ENCODE measurements at places on chromosomes 11 and 22.

GRCh38 chr11:19441752-19442553 is 201.2 kb upstream of the E2F8 start:
- DNase-seq = no peak

DNA sequence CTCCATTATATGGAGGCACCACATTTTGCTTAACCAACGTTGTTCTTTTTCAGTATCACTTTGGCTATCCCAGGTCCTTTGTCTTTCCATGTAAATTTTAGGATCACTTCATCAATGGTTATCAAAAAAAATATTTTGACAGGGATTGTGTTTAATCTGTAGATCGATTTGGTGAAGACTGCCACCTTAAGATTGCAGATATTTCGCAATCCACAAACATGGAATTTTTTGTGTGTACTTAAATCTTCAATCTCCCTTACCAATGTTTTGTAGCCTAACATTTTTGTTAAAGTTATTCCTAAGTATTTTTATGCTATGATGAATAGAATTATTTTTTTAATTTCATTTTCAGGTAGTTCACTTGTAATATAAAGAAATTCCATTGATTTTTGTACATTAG is 18.6 kb downstream of the PLAAT5 start:
- DNase-seq = no peak

DNA sequence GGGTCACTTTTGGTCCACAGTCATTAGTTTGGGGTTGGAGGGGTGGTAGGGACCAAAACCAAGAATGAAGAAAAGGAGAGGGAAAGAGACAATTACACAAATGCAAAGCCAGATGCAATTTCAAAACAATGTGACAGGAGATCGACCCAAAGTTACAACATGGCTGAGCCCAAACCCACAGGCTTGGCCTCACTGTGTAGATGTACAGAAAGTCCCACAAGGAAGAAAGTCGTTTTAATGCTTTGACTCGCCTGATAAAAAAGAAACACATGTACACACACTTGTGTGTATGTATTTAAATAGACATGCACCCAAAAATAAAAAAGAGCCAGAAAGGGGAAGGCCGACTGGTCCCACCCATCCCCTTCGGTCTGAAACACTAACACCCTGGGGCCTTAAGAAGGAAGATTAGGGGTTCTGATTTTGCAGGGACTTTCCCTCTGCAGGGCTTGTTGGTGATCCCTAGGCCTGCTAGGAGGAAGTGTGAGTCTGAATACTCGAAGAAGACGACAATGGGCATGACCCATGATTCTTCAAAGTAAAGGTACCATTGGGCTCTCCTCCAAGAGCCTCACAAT is 104.1 kb downstream of the ETS1 start:
- peak; percentile 49 for DNase-seq

GRCh38 chr11:72548463-72548862 is 114.1 kb upstream of the CLPB start:
- no peak for DNase-seq

DNA sequence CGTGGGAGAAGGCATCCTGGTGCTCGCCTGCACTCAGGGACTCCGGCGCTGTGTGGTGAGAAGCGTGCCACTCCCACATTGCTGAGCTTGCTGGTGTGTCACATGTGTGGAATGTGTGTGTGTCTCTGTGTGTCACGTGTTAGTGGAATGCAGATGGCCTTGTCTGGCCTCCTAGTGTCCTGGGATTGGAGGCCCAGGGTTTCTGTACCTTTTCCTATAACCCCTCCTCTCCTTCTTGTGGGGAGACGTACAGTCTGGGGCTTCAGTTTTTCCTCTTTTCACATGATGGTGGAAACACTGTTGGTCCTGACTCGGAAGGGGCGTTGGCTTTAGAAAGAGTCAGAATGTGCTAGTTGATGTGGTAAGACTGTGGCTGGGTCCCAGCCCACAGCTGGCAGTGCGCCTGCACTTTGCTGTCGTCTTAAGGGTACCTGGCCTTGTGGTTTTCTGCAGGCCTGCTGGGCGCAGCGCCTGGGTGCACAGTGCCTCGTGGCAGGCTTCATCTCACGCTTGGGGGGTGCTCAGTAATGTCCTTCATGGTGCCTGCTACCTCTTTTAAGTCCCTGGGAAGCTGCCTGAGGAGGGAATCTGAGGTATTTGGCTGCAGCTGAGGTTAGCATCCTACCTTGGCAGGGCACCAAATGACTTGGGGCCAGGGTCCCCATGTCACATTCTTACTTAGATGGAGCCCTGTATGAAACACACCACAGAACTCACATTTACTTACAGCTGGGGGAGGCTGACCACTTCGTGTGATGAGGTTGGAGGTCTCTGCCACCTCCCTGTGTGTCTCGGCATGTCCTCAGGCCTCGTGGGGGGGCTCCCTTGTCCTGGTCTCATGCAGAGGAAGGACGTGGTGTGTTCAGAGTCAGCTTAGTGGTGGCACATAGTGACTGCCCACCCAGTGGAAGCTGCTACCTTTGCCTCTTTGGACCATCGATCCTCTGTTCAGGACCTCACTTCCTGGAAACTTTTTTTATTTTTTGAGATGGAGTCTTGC is 61.9 kb downstream of the MED15 start:
- no peak for DNase-seq

DNA sequence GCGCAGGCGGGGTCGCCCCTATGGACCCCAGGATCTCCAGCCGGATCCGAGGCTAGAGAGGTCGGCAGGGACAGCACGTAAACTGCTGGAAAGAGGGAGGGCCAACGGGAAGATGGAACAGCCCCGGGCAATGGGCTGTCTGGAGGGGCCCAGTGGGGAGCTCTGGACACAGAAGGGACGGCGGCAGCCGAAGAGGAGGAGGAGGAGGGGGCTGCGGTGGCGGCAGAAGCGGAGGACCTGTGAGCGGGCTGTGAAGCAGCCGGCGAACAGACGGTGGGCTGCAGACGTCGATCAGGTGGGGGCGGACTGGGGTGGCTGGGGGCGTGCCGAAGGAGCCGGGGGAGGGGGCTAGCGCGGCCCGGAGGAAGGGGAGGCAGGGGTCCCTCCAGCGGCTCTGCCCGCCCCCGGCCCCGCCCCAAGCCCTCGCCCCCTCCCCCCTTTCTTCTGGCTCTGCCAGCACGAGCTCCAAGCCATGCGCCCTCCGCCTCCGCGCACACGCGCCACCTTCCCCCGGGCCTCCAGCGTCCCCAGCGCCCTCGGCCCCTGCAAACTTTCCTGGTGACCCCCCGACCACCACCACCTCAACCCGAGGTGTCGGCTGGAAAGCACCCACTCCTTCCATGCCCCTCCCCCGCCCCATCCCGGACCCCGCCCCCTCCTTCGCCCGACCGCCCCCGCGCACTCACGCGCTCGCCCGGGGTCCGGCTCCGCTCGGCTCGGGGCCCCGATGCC is 432 bp downstream of the TNKS1BP1 start:
- DNase-seq = no peak

GRCh38 chr11:12157241-12157661 is 46.9 kb downstream of the MICAL2 start:
- DNase-seq = peak; percentile 65

DNA sequence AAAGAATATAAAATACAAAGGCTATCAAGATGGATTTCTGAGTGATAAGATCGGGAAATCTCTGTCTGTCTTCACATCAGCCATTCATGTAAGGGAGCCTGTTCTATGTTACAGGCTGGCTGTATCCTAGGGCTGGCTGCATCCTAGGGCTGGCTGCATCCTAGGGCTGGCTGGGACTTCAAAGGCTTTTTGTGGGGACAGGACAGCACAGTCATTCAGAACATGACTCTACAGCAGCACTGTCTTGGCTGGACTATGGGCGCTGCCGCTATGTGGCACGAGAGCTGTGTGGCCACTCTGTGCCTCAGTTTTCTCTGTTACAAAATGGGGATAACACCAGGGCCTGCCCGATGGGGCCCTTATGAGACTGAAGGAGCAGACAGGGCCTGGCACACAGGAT is 10.2 kb downstream of the ADAMTS8 start:
- DNase-seq = no peak

DNA sequence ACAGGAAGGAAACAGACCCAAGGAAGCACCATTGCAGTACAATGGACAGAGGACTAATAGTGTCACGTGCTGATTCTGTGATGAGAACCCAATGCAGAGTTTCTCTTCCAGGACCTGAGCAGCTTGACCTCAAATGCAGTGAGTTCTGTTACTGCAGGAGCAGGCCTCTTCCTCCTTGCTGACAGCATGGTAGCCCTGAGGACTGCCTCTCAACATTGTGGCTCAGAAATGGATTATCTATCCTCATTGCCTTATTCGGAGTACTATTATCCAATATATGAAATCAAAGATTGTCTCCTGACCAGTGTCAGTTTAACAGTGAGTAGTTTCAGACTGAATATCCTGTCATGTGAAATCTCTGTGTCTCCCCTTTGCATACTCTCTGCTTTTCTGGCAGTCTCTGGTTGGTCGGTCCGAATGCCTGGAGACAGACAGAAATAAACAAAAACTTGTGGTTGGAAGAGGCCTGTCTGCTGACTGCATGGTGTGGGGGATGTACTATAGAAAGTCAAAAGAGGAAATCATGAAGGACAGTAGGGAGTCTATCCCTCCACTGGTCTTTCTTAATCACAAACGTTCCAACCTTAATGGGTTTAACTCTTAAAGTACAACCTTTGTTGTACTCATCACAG is 6.9 kb upstream of the MS4A14 start:
- DNase-seq = peak; percentile 91

DNA sequence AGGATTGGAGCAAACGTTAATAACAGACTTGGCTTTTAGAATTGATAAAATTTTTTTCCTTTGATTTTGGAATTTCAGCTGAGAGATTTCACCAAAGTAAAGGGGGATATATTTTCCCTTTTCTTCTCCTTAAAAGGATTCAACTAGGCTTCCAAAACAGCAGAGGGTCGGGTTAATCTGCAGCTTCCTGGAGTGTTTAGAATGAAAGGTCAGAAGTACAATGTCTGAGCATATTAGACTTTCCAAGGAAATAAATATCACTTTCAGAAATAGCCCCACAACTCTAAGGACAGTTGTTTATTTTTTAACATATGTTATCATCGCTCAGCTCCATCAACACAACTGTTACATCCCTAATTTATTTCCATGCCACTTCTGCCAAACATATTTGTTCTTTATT is 1532.9 kb upstream of the RAG2 start:
- no peak for DNase-seq

- no peak for DNase-seq
These were observed 13.7 kb downstream of the EHD1 start for GRCh38 chr11:64864473-64865285.

DNA sequence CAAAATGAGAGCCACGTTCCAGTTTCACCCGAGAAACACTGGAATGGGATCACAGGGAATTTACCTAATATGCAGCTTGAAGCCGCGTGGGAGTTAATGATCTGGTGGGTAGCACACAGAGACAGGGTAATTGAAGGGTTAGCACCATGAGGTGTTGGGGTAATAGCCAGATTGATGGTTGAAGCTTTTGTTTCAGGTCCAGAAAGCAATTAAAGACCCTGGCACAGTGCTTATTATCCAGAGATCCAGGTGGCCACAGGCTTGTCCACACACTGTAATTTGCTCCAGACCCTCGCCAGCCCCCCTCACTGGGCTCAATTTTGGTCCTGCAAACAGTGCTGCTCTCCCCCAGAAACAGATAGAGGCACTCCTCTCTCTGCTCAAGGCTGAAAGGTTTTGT is 282.5 kb upstream of the ISX start:
- no peak for DNase-seq
